Daoy (cell line): ENCODE measurements at places on chromosomes 4 and X. TPM values are rescaled to one million over a fixed set of nuclear protein-coding genes. Genes with fewer than 3 reads are reported as not detected.

GRCh38 chr4:1408418-1408817, 2.2 kb upstream of the NKX1-1 start:
- peak; percentile 14 for DNase-seq

GYPE gene
- total RNA-seq = not detected in 2 replicates

TRPC5OS gene
- total RNA-seq = not detected in 2 replicates

RASSF6 gene
- total RNA-seq = not detected in 2 replicates

SMPX gene
- not detected in 2 replicates for total RNA-seq

DNA sequence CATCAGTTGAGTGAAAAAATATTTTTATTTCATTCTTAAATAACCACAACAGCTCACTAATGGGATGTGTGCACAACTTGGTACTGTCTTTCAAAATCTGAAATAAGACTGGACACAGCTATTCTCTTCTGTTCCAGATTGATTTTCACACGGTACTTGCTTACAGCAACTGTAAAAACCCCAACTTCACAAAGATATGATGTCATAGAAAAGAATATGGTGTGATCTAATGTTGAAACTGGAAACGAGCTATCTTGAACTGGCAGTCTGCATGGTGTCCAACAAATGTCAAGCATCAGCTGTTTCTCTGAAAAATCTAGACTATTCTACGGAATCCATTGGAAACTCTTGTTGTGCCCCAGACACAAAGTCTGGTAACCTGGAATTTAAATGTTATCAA, 14.7 kb downstream of the HELQ start:
- DNase-seq = no peak

DNA sequence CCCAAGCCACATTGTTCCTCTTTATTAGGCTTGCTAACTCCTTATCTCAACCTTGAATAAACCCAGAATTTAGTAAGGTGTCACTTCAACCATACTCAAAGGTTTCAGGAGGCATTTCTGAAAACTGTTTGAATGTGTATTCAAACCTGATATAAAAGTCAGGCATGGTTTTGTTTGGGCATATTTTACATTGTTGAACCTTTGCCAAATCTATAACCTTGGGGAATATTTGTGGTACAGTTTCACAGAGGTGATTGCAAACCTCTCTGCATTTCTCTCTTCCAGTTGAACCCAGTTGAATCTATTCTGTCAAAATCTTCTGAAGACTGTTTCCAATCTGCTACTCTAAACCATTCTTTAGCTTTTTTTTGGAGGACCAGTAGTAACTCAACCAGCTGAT, 409.0 kb downstream of the TECRL start:
- DNase-seq = no peak

FABP2 gene
- not detected in 2 replicates for total RNA-seq

- peak; percentile 1 for DNase-seq
Observed at GRCh38 chr4:62670514-62670913, 1470.4 kb downstream of the ADGRL3 start.

GRCh38 chr4:106238820-106239420, 77.1 kb downstream of the TBCK start:
- DNase-seq = peak; percentile 2

- DNase-seq = peak; percentile 19
Observed at GRCh38 chrX:40177117-40177430, 79.3 kb upstream of the BCOR start.

FOXR2 gene
- 6.0 and 7.2 TPM in 2 replicates for total RNA-seq

DNA sequence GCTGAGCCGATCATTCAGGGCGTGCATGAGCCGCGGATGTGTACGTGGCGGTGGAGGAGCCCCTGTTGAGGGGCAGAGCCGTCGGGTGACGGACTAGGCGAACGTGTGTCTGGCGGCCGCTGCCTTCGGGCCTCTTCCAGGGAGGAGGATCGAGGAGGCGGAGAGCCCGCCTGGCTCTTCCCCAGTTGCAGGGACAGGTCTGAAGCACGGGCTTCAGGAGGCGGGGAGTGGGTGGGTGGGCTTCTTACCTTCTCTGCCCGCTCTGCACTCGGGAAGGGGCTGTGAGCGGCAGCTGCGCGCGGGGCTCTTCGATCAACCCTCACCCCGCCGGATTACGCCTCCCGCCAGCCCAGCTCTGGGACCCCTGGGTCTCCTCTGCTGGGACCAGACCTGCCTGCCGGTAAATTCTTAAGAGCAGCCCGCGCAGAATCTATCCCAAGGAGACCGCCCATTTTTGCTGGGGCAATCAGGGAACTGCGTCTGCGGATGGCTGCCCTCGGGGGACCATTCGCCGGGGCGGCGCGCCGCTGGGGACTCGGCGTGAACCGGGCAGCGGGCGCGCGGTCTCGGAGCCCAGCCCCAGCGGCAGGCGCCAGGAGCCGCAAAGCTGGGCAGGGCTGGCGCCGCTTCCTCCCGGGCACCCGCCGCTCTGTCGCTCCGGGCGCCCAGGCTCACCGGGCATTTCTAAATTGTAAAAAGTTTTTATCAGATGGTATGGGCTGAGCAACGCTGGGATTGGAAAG, 4.9 kb downstream of the PLAC8 start:
- DNase-seq = peak; percentile 29

- DNase-seq = no peak
Observed at GRCh38 chr4:171221181-171221580, 592.0 kb upstream of the GALNTL6 start.

- no peak for DNase-seq
Observed at GRCh38 chrX:103276581-103277002, at the start of gene TCEAL5. TSS of gene TCEAL5 (minus strand) at chrX:103276750. CDS start at chrX:103274563, 2,187 bp downstream.

GRCh38 chr4:147833254-147833653, 101.4 kb downstream of the ARHGAP10 start:
- no peak for DNase-seq
